Upper lobe of right lung (tissue), 1 donor: ENCODE measurements at places on chromosomes 3 and 15. TPM values are rescaled to one million over a fixed set of nuclear protein-coding genes. Genes with fewer than 3 reads are reported as not detected.

DNA sequence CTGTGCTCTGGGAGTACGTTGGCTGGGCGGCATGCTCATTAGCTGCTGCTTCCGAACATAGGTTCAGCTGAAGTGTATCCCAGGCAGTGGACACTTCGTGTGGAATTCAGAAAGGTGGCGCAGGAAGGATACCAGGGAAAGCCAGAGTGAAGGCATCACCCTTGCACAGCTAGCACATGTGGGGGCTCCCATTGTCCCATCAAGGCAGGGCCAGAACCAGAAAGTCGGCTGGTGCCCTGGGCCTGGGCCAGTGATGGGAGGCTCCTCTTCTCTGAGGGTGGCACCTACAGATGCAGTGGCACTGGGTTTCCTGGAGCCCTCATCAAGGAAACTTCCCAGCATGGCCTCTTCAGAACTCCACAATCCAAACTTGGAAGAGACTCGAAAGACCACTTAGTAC, 56.6 kb downstream of the PGPEP1L start:
- no peak for DNase-seq

HIGD2B gene
- total RNA-seq, result not detected

SI gene
- not detected for total RNA-seq

ATP13A3 gene
- total RNA-seq, result 101 TPM

- no peak for DNase-seq
Measured at GRCh38 chr3:45332493-45332892, 55.9 kb upstream of the LARS2 start.

LAMB2 gene
- total RNA-seq, result 489 TPM

GRCh38 chr3:8575364-8576104, 69.1 kb downstream of the SSUH2 start:
- no peak for DNase-seq

DNA sequence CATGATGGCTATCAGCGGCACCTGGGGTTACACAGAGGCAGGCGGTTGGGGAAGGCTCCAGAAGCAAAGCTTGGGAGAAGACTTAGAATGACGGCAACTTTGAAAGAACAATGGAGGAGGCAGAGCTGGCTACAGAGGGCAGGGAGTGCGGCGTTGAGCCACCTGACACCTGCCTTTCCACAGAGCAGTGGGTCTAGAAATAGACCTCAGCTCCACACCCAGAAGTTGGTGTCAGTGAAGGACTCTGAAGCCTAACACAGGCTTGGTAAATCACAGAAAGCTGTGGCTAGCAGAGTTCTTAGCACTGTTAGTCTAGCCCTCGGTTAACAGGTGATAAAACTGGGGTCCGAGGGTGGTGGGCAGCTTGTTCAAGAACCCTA, 23.1 kb upstream of the EHD4 start:
- DNase-seq, result no peak

DNA sequence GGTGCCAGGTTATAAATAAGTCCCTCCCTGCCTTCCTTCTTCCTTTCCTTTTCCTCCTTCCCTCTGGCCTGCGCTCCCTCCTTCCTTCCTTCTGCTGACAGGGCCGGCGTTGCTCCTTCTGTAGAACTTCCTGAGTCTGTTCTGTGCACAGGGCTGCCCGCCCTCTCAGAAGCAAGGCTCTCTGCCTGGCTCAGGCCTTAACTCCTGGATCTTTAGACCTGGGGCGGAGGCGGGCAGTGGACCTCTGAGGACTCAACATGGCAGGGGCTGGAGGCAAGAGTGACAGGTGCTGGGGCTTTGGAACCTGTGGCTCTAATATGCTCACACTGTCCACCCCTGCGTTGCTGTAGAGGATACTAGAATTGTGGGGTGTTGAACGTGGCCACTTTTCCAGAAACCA, 86.4 kb upstream of the SEC13 start:
- no peak for DNase-seq

VIPR1 gene
- total RNA-seq, result 184 TPM

- no peak for DNase-seq
Measured at GRCh38 chr15:94259863-94260262, 28.5 kb downstream of the MCTP2 start.

DNA sequence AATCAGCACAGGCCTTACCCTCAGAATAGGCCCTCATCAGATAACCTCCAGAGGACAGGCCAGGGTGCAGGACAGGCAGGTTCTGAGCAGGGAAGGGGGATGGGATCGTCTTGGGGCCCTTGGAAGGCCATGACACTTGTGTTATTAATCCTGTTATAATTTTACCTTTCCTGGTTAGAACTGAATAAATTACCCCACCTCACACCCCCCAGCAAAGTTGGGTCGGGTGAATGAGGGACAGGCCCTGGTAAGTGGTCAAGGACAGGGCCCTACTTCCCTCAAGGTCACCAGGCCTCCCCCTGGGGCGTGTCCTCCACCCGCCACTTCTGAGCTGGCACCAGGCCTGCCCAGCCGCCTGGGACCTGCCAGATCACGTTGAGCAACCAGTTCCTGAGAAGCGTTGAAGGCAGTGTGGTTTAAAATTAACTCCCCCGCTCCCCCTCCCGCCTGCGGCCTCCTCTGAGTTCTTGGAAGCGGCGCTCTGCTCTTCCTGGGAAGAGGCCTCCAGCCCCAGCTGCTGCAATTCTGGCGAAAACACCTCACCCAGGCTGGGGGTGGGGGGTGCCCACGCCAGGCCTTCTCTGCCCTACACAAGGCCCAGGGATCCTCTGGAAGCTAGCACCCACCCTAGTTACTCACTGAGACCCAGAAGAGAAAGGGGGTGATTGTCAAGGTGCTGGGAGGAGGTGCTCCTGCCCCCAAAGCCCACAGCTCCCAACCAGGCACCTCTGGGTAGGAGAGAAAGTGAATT, 10.6 kb downstream of the CISH start:
- DNase-seq, result peak; percentile 97

- DNase-seq, result no peak
Measured at GRCh38 chr3:120147072-120147871, 53.0 kb upstream of the GSK3B start.

- no peak for DNase-seq
Measured at GRCh38 chr3:184748219-184749135, 36.6 kb upstream of the MAGEF1 start.

DNA sequence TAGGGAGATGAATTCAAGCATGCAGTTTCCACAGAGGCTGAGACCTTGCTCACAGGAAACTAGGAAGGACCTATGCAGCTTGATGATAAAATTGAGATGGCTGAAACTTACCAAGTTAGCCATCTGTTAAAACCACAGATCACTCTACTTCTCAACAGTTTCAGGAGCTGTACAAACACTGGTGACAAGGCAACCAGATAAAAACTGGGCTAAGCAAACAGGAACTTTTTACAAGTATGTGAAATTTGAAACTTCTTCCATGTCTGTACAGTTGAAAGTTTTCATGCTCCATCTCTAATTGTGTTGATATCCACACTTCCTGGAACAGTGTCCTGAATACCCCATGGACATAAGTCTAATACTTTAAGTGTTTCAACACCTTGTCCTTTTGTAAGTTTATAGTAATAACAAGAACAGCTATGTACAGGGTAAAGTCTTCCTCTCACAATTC, 78.2 kb downstream of the FAIM start:
- DNase-seq, result no peak

C3orf22 gene
- not detected for total RNA-seq

DNA sequence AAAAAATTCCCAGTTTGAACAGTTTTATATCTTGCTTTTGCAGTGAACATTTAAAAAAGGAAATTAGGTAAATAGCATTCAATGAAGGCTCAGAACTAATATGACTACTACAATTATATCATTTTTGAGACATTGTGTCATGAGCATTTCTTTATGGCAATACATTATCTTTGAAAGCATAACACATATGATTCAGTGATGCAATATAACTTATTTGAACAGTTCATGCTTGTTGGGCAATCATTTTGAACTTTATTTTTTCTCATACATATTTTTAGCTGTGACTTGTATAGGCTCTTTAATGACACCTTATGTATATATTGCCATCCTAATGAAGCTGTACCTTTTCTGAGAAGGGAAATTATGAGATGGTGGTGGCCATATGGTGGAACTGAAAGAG, 828.6 kb upstream of the NR2F2 start:
- no peak for DNase-seq

GRCh38 chr3:147654827-147655226, 245.7 kb downstream of the ZIC1 start:
- DNase-seq, result no peak

DNA sequence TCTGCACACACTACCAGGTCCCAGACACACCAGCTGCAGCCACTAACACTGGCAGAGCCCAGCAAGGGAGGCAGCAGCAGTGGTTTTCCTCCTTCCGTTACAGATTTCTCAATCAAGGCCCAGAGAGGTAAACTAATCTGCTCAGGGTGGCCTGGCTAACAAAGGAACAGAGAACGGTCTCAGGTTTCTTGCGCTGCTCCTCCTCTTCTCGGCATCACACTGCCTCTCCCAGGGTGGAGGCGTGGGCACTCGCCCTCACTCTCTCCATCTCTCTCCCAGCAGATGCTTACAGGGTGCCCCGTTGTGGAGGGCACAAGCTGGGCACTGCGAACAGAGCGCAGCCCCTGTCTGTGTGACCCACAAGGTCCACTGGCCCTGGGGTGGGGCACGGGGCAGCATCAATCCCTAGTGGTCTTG, 228.7 kb downstream of the VPS13C start:
- no peak for DNase-seq
